GOT3 (cell line): ENCODE measurements at places on chromosomes 2 and 18.

DNA sequence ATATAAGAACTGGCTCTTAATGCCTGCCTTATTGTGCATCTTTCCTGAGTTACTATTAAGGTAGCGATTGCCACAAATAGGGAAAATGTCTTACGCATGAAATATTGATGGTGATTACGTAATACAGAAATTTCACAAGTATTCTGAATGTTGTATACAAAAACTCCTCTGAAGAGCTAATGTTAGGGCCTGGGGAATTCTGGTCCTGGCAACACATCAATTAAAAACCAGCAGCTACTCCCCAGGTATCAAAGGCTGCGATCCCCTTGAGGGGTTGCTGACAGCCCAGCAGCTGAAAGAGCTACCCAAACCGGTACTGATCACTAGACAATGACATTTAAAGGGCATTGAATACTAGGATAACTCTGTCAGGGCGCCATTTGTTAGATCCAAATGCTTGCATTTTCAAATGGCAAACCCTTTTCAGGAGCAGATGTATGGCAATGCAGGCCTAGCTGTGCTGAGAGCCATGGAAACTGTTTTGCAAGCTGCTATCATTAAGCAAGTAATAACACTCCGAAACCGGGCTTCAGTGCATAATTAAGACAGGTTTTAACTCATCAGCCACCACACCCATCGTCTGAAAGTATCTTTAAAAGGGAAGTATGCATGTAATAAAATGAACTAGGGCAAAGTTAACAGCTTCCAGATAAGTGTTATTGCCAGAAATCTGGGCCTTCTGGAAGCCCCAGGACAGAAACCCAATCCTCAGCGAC is 78.4 kb downstream of the CLHC1 start:
- no peak for DNase-seq

GRCh38 chr2:170276925-170277629 is 99.1 kb downstream of the MYO3B start:
- DNase-seq, result no peak

GRCh38 chr2:43905871-43906270 is 67.1 kb downstream of the ABCG8 start:
- DNase-seq, result no peak

DNA sequence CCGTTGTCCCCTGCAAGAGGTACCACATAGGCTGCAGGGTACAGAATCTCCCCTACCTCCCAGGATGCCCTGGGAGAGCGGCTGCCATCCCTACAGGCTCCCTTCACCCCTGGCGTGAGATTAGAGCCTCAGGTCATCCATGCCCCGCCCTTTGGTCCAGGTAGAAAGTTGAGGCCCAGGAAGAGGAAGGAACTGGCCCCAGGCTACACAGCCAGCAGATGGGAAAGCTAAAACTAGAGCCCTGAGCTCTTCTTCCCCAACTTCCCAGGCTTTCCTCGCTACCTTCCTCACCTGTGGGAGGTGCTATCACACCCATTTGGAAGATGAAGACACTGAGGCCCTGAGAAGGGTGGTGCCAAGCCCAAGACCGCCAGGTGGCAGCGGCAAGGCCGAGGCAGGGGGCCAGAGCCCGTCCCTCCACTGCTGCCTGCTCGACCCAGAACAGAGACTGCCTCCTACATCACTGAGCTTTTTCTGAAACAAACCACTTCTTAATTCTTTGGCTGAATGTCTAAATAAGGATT is 25.8 kb downstream of the CIB4 start:
- DNase-seq, result no peak

- DNase-seq, result no peak
These were observed at the start of gene ANKRD53 for GRCh38 chr2:70978341-70979179. TSS of gene ANKRD53 (plus strand) at chr2:70978630. CDS start at chr2:70978646, 16 bp downstream.

GRCh38 chr18:46480226-46480625 is 176.8 kb downstream of the LOXHD1 start:
- DNase-seq, result no peak

- DNase-seq, result no peak
These were observed 83.6 kb upstream of the KCNJ3 start for GRCh38 chr2:154614906-154615305.

DNA sequence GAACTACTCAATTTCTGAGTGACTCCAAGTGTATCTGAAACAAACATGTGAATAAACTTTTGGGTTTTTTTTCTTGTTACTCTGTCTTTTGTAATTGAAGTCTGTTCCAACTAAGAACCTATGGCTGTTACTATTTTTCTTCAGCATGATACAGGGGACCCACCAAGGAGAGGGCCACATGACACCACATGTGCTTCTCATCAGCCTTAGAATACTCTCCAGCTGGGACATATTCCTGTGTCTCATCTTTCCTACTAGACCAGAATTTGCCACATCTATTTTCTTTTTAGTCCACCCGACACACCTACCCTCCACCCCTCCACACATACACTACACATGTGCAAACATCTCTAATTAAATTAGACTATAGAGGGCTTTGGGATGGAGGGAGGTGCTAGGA is 191.7 kb upstream of the NDUFV2 start:
- no peak for DNase-seq

- no peak for DNase-seq
These were observed 145.3 kb upstream of the MEX3C start for GRCh38 chr18:51342815-51343214.

GRCh38 chr2:16091576-16092282 is 151.4 kb downstream of the MYCN start:
- DNase-seq, result no peak

- DNase-seq, result no peak
These were observed at the start of gene POMC for GRCh38 chr2:25168256-25169072. TSS of gene POMC (minus strand) at chr2:25168580. CDS start at chr2:25164772, 3,808 bp downstream.

DNA sequence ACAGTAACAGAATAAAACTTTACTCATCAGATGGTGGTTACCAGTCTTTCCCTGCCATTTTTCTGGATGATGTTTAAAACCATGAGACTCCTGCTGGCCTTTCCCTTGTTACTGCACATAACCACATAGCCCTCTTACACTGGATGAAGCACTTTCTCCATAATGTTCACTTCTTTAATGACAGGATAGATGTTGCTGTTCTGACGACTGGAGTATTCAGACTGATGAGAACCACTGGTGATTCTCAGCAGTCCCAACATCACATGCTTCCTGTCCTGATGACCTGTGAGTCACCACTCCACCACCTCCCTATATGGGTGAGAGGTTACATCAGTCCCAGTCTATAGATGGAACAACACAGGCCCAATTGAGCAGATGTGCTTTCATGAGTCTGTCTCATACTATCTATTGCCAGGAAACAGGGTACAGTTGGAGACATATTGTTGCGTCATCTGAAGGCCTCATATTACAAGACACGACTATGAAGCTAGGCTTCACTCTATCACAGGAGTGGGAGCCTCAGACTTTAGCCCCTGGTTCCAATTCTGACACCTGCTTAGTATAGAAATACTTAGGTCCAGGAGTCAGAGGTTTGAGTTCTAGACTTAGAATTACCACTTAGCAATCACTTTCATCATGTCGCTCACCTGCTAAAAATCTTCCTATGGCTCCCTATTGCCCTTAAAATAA is 145.7 kb upstream of the KLF7 start:
- DNase-seq, result peak; percentile 12

DNA sequence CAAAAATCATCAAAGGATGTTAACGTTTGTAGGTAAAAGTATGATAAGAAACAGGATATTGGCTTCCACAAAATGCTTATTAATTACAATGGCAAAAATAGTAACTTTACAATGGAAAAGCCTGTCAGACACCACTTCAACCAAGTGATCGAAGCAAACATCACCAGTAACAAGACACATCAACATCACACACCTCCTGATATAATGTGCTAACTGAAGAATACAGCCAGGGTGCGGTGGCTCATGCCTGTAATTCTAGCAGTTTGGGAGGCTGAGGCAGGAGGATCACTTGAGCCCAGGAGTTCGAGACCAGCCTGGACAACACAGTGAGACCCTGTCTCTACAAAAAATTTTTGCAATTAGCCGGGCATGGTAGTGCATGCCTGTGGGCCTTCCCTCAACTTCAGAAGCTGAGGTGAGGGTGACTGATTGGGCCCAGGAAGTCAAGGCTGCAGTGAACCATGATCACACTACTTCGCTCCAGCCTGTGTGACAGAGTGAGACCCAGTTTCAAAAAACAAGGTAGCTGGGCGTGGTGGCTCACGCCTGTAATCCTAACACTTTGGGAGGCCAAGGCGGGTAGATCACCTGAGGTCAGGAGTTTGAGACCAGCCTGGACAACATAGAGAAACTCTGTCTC is 15.0 kb downstream of the MGAT4A start:
- DNase-seq, result no peak

GRCh38 chr2:239805414-239805813 is 219.7 kb downstream of the NDUFA10 start:
- no peak for DNase-seq
